ENCODE measurements at places on chromosomes 2 and 18.

DNA sequence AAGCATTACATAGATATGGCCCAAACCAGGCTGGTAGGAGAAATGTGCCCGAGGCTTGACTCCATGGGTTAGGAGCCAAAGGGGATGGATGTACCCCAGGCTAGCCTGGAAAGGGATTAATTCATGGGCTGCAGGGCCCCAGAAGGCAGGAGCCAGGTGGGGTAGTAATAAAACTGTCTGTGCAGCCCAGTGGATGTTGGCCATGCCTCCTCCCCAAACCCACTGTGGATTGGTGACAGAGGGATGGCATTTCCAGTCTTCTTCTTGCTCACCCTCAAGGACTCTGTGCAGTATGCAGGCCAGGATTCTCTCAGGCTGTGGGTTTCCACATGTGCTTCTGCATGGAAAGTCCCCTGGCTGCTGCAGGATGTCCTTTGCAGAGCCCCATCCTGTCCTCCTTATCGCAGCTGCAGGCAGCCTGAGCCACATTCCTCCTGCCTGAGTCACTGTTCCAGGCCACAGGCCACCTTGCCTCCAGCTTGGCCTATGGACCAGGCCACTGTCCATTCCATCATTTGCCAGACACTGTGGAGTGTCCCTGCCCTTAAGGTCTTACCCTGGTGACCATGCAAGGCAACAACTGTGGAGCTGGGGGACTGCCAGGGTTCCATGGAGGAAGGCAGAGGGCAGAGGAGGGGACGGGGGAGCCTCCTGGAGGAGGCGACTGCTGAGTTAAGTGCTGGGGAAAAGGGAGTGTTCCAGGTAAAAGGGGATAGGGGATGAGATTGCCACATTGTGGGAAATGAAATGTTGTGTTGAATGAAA is 38.9 kb downstream of the INO80C start:
- DNase-seq, result peak; percentile 62

GRCh38 chr2:69291004-69291650 is 95.9 kb downstream of the GFPT1 start:
- peak; percentile 81 for DNase-seq

DNA sequence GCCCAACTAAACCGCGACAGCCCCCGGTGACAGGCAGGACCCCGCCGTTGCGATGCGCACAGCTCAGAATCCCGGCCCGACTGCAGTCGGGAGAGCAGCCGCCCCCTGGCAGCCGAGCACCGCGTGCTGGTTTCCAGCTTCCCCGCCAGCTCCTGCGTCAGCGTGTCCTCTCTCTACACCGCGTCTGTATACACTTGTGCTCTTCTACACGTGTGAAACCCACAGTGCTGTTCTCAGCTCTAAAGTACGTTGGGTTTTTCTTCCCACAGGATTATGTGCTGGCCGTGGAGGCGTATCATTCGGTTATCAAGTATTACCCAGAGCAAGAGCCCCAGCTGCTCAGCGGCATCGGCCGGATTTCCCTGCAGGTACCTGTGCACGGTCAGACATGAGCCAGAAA is 54.0 kb downstream of the ADI1 start:
- peak; percentile 76 for DNase-seq

DNA sequence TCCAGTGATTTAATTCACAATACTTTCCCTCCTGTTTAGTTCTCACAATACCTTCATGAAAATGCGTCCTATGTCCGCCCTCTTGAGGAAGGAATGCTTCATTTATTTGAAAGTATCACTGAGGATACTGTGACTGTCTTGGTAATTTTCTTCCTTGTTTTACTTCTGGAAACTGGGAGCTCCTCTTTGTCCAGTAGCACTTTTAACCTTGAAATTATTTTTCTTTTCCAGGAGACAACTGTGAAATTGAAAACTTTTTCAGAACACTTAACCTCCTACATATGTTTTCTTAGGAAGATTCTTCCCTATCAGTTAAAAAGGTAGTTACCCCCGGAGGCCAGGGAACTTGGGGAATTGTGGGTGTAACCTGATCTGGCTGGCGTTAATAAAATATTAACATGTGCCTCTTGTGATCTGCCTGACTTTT is 58.9 kb upstream of the STON1 start:
- peak; percentile 71 for DNase-seq

- DNase-seq, result peak; percentile 98
Observed at GRCh38 chr2:86037141-86037794, 68.4 kb downstream of the POLR1A start.

DNA sequence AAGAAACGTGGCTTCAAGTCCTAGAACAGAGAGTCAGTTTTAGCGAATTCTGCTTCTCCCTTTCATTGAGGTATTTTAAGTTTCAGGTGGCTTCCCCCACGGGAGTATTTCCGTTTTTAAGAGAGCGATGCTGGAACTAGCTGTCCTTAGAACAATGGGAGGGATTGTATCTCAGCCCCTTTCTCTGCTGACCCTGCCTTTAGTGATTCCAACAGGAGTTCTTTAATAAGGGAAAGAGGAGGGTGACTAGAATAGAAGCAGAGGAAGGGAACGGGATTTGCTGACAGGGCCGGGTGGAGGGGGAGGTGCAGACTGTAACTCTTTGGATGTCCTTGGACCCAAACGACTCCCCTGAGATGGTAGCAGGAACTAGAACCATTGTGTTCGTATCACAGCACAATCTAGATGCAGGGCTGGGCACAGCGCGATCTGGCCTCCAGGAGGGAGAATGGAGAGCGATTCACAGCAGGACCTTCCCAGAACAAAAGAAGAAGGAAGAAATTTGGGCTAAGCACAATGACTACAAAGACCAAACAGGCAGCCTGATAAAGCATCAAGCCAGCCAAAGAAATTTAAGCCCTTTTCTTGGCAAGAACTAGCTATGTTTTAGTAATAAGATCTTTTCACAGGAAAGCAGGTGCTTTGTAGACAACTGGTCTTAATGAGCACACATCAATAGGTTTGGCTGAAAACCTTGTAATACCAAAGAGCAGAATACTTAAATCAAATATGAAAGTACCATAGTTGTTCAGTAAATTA is 15.8 kb upstream of the RTTN start:
- no peak for DNase-seq

DNA sequence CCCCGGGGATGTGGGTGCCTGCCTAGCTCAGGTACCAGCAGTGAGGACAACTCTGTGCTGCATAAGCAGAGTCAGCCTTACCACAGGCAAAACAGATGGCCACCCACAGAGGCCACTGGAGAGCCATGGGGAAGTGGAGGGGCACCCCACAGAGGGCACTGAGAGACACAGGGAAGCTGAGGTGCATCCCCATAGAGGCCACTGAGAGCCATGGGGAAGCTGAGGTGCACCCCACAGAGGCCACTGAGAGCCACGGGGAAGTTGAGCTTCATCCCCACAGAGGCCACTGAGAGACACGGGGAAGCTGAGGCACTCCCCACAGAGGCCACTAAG is 134.1 kb upstream of the EPAS1 start:
- no peak for DNase-seq

DNA sequence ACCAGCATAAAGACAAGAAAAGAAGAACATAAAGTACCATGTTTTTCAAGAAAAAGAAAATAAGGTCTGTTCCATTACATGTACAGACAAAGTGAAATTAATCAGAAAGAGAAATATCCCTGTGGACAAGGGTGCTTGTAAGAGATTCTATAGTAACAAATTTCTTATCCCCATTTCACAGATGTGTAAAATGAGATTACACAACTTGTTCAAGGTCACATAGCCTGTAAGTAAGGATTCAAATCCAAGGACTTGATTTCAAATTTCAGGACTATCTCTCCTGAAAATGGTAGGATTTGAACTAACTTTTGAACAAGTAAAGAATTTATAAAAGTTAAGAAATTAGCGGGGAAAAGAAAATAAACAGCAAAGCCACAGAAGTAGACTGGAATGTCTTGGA is 248.2 kb upstream of the SLC39A10 start:
- no peak for DNase-seq

GRCh38 chr2:237896956-237897355 is 37.5 kb downstream of the RAMP1 start:
- DNase-seq, result no peak

DNA sequence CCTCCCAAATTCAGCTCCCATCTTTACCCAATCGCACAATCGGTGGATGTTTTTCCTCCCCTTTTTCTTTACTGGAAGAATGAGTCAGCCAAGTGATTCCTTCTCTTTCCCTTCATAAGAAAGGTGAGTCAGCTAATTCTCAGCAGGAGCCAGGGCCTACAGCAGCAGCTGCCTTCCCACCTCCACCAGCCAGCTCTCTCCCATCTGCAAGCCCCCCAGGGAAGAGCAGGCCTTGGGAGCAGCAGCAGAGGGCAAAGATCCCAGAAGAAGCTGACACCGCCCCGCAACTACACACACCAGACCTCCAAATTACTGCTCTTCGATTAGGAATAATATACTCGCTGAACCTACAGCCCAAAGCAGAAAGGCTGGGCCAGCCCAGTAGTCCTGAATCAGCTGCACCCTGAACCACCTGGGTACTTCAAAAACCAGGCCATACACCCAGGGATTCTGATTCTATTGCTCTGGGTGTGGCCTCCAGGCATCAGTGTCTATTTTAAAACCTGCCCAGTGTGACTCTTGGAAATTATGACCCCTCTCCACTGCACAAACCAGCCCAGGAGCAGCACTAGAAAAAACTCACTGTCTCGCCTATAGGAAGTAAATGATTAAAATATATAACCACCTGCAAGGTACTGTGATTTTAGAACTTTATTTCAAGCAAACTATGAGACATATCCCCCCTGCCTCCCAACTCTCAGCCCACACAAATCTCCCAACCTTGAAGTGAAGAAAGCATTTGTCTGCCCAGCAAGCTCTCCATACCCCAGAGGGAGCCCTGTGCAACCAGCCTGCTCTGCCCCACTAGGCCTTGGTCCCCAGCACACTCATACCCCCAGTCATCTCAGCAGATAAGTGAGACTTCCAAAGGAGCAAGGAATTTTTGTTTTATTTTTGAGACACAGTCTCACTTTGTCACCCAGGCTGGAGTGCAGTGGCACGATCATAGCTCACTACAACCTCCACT is 7.3 kb downstream of the SFXN5 start:
- DNase-seq, result peak; percentile 89

GRCh38 chr2:232329716-232330067 is 48.9 kb upstream of the ALPP start:
- no peak for DNase-seq

- no peak for DNase-seq
Observed at GRCh38 chr2:56291711-56292110, 107.9 kb downstream of the CCDC85A start.

GRCh38 chr2:207137596-207138337 is 28.0 kb downstream of the KLF7 start:
- no peak for DNase-seq

DNA sequence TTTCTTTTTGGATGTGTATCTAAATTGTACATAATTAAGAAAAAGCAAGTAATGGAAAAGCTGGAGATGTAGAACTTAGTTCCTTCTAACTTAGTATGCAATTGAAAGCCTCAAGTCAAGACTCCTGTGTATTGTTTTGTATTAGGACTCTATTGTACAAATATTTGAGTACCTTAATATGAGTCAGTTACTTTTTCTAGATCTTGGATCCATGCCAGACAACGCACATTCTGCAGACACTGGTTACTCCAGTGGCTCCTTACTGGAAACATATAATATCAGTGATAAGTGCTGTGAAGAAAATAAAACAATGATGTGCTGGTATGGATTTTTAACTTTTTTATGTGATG is 1.5 kb downstream of the SLC39A10 start:
- DNase-seq, result peak; percentile 87

GRCh38 chr18:35935805-35936204 is 36.7 kb upstream of the RMP24 start:
- no peak for DNase-seq

All from fibroblast of mammary gland (primary cell).